Left ventricle myocardium superior (tissue), 1 donor: ENCODE measurements at places on chromosomes 7 and 10. TPM values are rescaled to one million over a fixed set of nuclear protein-coding genes. Genes with fewer than 3 reads are reported as not detected.

SLC16A9 gene
- total RNA-seq = 0.40 TPM

CADPS2 gene
- total RNA-seq = 29.1 TPM

TDRD1 gene
- total RNA-seq = 2.7 TPM

CTAGE4 gene
- total RNA-seq = 0.62 TPM

KCNIP2 gene
- 568 TPM for total RNA-seq

ADRB1 gene
- total RNA-seq = 77.8 TPM
